Lung (tissue), 17 donors: ENCODE measurements at places on chromosomes 12 and 14.

DNA sequence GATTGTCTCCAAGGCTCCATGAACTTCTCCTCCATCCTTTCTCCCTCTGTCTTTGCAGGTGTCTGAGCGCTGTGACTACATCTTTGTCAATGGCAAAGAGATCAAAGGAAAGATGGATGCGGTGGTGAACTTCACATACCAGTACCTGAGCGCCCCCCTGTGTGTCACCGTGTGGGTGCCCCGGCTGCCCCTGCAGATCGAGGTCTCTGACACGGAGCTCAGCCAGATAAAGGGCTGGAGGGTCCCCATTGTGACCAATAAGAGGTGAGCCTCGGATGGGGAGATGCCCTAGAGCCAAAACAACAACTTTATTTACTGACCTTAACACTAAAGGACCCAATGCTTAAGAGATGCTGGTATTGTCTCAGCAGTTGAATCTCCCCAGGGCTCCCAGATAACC lies 130.0 kb downstream of the SLC15A4 start:
- DNase-seq = no peak
- H3K36me3 ChIP-seq = peaks cover 34% of the 10 kb centered on the region
- no peak overlapping the region for H3K4me3 ChIP-seq
- no peak overlapping the region for H3K27ac ChIP-seq

- peaks cover 9% of the 10 kb centered on the region for H3K36me3 ChIP-seq
- H3K27ac ChIP-seq = no peak overlapping the region
- H3K4me1 ChIP-seq = no peaks in the 10 kb centered on the region
- no peak overlapping the region for H3K4me3 ChIP-seq
- no peaks in the 10 kb centered on the region for H3K27me3 ChIP-seq
These were observed 29.0 kb downstream of the FAM234B start for GRCh38 chr12:13073173-13073572.

DNA sequence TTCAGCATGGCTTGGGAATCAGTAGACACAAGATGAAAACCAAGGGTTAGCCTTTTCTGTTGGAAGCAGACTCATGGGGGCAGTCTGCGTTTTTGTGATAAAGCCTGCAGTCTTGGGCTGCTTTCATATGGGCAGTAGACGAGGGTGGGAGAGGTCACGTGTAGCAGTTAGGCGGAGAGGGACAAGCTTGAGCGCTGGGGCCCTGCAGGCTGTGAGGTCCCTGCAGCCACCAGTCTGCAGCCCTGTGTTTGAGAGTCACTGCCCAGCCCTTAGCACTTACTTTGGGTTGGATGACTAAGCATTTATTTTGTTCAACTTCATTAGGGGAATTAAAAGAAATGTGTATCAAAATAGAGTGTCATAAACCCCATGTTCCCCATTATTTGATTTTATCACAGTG lies 37.2 kb downstream of the EP400 start:
- H3K4me3 ChIP-seq = no peak overlapping the region
- H3K36me3 ChIP-seq = peaks cover 21% of the 10 kb centered on the region
- H3K4me1 ChIP-seq = no peaks in the 10 kb centered on the region
- no peak for DNase-seq
- no peak overlapping the region for H3K27ac ChIP-seq

GRCh38 chr14:76208340-76208739 lies 56.6 kb downstream of the GPATCH2L start:
- no peaks in the 10 kb centered on the region for H3K27me3 ChIP-seq
- H3K4me1 ChIP-seq = peaks cover under 1% of the 10 kb centered on the region
- no peak overlapping the region for H3K27ac ChIP-seq
- DNase-seq = no peak
